GM12878 (cell line): ENCODE measurements at places on chromosomes 1 and 21.

DNA sequence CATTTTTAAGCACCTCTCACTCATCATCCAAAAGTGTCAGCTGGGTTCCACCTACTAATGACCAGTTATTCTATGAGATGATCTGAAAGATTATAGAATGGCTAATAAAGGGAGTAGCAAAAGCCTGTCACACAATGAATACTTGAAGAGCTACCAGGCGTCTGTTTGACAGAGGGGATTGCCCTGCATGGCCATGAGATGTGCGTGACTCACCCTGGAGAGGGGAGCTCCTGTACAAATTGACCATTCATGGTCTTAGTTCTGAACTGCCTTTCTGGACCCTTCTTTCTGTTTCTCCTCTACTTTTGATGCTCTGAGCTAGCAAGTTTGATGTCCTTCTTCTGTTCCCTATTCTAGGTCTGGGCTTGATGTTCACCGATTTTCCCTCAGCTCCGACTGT lies 85.2 kb upstream of the ABCD3 start:
- no peak for DNase-seq

GRCh38 chr1:179178183-179178582 lies 51.3 kb downstream of the ABL2 start:
- DNase-seq: no peak

GRCh38 chr1:161074676-161075368 lies 5.1 kb upstream of the ARHGAP30 start:
- DNase-seq: no peak

GRCh38 chr1:236280438-236281197 lies 1.1 kb downstream of the ERO1B start:
- DNase-seq: no peak

DNA sequence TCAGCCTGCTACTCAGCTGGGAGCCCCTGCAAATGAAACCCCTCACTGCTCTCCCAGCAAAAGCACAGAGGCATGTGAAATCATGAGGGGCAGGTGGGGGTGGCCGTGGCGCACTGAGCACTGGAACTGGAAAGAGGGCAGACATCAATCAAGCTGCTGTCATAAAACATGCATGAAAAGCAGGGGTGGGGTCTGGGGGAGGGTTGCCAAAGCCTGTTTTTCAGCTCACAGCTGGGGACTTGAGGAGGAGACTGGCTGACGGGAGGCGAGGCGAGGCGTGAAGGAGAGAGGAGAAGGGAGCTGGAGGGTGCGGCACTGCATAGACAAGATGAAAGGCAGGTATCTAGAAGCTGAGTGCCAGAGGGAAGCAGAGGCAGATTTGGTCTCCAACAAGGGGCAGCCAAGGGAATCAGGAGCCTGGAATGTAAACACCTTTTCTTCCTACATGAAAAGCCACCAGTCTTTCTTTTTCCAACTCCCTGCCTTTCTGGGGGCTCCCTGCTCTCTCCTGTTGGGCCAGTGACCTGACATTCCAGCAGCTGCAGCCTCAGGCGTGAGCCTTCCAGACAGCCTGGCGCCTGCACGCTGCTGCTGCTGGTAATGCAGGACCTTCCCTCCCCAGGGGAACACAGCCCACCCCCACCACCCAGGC lies 87.0 kb downstream of the NMNAT2 start:
- DNase-seq: no peak

DNA sequence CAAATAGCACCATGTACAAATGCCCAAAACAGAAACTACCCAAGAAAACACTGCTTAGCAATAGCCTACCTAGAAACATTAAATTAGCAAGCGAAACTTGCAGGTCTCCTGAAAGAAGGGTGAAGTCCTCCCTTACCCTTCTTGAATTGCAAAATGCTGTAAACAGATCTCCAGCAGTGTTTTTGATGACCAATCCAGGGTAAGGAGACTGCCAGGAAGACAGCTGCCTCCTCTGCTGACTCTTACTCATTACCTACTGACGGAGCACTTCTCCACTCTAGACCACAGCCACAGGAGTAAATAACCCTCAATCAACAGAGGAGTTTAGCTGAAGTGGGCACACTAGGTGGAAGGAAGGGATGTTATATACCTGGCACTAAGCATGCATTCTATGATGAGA lies 32.2 kb upstream of the GADD45A start:
- no peak for DNase-seq

DNA sequence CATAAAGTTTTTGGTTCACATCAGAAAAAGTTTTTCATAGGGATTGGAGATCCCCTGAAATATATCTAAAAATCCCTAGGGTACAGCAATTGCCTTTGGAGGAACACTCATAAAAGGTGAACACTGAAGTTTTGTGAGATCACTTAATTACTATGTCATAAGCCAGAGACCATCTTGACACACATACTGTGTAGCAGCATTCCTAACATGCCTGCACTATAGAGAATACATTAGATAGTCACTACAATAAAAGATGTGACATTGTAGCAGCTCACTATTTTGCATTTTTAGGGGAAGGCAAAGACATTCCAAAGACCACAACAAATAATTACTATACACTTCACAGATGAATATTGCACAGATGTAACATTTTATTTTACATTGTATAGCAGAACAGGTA lies 779.9 kb downstream of the KCNT2 start:
- no peak for DNase-seq

DNA sequence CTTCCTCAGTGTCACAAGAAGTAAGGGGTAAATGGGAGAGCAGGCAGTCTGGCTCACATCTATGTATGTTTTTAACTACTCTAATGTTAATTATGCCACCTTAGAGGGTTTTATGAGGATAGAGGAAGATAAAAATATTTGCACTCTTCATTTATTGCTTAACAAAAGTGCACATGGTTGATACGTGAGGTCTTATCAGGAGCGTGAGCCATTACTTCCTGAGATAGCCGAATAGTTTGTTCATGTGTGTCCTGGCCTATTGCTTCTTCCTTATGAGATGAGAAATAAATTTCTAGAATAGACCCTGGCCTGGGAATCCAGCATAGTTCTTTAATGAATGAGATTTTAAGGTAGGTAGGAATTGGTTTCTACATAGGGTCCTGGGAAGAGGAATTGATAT lies 471.1 kb upstream of the B3GALT2 start:
- DNase-seq: no peak

DNA sequence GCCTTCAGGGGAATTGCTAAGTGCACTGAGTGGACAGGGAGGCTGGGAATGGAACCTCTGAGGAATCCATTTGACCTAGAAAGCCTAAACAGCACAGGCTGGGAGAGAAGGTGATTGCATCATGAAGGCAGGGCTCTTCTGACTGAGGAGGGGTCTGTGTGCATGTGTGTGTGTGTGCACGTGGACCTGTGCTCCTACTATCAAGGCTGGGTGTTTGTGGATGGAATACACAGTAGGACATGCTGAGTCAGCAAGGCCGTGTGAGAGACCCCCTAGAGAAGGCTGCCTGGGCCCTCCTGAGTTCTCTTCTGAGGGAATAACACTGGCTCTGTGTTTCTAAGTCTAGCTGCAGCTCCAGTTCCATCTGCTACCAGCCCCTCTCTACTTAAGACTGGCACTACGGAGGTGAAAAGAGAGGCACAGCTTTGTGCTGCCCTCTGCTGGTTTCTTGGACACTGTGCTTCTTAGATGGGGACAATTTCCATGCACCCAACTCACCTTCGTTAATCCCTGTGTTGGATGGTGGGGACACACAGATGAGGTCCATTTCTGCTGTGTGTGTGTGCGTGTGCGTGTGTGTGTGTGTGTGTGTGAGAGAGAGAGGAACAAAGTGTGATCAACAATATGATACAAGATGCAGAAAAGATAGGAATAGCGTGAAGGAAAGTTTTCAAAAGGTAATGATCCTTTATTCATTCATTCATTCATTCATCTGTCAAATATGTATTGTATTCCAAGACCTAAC lies 6.2 kb upstream of the EFCAB14 start:
- DNase-seq: peak; percentile 16

- peak; percentile 35 for DNase-seq
These were observed 142.5 kb downstream of the TIAM1 start for GRCh38 chr21:31201548-31201947.

DNA sequence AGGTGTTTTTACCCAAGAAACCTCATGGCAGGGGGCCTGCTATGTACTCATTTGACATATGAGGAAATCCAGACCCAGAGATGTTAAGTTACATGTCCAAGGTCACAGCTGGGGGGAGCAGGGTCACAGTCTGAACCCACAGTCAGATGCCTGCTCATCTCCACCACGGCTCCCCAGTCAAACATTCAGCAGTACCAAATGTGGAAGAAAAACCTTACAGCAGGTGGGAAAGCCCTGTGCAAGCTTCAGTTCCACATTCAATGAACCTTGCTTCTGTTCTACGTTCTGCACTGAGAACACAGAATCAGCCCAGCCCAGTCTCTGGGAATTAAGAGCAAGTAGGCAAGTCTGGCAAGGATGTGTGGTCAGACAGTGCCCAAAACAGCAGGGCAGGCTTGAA lies 35.2 kb downstream of the LRP8 start:
- DNase-seq: peak; percentile 53

- no peak for DNase-seq
These were observed 38.3 kb downstream of the OLIG1 start for GRCh38 chr21:33108228-33108627.

GRCh38 chr1:7469255-7469938 lies 301.7 kb upstream of the VAMP3 start:
- no peak for DNase-seq

- DNase-seq: no peak
These were observed 80.0 kb downstream of the VWA5B1 start for GRCh38 chr1:20370698-20371097.

DNA sequence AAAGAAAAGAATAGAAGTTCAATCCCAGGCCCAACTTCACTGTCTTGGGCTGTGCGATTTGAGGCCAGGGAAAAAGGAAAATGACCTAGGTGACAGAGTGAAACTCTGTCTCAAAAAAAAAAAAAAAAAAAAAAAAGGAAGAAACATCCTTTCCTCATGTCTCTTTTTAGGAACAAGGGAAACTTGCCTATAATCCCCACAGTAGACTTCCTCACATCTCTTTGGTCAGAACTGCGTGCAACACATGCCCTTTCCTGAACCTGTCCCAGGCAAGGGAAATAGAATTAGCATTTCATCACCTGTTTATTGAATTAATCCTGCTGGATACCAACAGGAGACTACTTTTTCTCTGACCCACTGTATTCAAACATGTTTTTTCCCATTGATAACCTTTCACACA lies 2.3 kb downstream of the DCST1 start:
- no peak for DNase-seq

DNA sequence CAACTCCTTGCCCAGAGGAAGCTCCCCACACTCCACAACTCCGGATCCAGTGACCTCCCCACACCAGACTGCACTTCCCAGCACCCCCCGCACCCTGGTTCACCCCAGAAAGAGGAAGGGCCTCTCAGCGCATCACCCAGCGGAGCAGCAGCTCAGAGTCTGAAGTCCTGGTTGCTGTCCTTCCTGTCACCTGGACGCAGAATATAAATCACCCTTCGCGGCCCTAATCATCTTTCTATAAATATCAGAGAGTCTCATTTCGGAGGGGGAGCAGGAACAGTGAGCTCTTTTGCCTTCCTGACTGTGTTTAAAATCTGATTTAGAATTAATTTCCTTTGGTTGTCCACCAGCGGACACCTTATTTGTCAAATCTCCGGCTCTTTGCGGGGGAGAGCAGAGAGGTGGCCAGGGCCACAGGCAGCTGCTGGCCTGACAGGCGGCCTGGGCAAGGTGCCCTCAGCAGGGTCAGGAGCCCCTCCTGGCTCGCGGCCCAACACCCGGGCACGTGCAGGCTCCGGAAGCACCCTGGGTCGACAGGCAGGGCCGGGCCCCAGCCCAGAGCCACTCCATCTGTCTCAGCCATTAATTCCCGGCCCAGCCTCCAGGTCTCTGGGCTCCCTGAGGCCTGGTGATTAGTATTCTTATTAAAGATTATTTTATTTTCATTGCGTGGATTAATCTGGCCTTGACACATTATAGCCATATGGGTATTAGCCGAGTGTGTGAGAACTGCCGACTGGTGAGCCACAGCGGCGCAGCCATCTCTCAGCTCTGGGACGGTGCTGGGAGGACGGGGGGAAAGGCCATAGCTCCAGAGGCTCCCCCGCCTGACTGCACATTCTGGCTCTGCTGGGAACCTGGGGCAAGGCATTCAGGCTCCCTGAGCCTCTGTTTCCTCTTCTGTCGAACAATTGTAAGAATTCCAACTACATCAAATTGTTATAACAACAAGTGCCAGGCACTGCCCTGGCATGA lies 19.7 kb downstream of the EPHA8 start:
- DNase-seq: no peak

- DNase-seq: no peak
These were observed 27.6 kb downstream of the PODN start for GRCh38 chr1:53089478-53090226.

GRCh38 chr1:64986903-64987871 lies 20.8 kb upstream of the JAK1 start:
- DNase-seq: peak; percentile 40

DNA sequence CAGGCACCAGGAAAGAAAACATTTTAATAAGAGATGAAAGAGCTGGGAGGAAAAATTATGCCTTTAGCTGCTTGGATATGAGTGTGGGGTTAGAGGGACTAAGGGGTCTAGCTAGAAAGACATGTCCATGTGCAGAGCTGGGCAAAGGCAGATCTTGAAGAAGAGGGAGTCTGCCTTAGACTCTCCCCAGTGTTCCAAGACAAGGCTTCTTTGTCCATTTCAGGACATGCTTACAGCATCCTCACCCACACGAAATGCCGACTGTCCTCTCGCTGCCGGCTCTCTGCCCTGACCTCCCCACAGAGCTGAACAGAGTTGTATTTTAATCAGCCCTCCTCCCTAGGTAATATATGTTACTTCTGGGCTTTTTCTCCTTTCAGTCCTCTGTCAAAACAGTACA lies 100.7 kb upstream of the ATP1B1 start:
- DNase-seq: no peak

DNA sequence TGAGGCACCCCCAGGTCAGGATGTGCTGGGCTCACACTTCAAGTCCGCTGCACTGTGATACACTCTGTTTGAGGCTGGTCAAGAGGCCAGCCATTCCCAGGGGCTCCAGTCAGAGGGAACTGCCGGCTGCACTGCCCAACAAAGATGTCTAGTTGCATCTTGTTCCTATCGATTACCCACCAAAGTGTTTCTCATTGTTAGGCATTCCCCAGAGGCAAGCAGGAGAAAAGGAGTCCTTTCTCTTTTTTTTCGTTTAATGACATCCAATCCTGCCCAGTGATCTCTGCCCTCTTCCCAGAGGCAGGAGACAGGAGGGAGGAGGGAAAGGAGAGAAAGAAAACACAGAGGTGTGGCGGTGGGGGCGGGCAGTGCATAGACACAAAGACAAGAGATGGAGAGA lies 150.4 kb downstream of the OMA1 start:
- no peak for DNase-seq

GRCh38 chr1:82503822-82504221 lies 703.1 kb downstream of the ADGRL2 start:
- DNase-seq: no peak

DNA sequence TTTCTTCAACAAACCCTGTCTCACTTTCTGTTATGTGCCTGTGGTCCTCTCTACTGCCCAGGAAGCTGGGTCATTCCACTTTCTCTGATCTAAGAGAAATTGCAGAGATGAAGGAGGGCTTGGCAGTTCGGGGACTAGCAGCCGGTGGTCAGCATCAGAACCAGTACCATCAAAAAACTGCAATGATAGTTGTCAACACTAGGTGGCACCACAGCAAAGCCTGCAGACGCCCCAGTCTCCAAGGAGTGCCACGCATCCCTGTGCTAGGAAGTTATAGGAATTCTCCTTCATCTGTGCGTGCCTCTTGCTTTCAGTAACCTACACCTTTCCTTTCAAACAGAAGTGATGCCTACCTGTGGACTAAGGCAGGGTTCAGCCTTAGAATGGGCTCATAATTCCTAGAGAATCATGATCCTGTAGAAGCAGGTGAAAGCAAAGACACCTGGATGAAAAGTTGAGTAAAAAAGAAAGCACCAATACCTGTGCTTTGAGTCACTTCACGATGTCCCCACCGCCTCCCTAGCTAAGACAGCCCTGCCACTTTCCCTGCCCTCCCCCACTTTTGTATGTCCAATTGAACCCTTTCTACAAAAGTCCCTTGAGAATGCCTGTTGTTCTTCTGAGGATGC lies 129.2 kb downstream of the ADAMTS1 start:
- no peak for DNase-seq
